Epithelial cell of prostate (primary cell): ENCODE measurements at places on chromosomes 7 and 10.

GRCh38 chr7:39608278-39608677, 15.1 kb upstream of the RALA start:
- DNase-seq, result no peak

GRCh38 chr7:77993838-77994237, 195.3 kb downstream of the PHTF2 start:
- DNase-seq, result no peak

DNA sequence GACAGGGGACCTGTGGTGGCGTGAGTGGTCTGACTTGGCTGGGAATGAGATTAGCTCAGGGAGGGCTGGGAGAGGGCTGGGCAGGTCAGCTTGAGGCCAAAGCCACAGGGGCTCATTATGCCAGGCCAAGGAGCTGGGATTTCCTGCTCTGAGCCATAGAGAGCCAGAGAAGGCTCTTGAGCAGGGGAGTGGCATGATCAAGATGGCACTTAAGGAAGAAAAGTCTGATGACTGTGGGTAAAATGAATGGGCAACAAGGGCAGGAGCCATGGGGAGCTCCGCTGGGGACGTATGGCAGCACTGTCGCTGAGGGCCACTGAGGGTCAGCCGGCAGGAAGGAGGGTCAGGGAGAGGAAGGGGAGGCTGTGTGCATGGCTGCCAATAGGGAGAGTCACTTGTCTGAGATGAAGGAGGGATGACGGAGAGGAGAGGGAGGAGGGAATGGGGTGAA, 5.8 kb downstream of the ANTXRL start:
- no peak for DNase-seq

GRCh38 chr10:25934621-25935139, 651 bp downstream of the MYO3A start:
- DNase-seq, result no peak

GRCh38 chr10:124763267-124763666, 19.1 kb upstream of the FAM53B start:
- DNase-seq, result no peak

DNA sequence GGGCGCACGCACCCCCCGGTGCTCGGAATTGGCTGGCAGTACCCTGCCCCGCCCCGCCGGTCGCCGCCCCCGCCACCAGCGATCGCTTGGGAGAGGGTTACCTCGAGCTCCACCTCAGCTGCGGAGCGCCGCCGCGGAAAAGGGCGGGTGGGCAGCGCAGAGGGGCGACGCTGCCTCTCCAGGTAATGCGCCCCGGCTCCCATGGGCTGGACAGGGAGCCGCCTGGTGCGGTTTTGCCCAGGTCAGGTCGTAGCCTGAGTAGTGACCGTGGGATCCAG, 1.3 kb downstream of the PFKFB3 start:
- no peak for DNase-seq

DNA sequence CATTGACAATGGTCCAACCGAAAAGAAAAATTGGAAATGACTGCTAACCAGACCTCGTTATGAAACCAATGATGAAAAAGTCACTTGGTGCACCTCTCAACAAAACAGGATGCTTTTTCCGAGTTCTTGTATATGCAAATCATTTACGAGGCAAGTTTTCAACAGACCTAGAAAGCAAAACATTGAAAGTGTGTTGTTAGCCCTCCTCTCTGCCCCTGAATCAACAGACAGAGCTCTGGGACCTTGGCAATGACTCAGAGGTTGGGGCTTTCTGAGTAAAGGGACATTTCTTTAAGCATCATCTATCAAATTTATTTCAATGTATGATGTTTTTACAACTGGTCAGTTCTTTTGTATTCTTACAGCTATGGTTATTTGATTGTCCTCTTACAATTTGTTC, 16.3 kb upstream of the DKK1 start:
- no peak for DNase-seq

- no peak for DNase-seq
Observed at GRCh38 chr7:94145602-94146001, 141.4 kb upstream of the BET1 start.
